Skin of body (tissue), 3 donors: ENCODE measurements at places on chromosomes 7 and 10. TPM values are rescaled to one million over a fixed set of nuclear protein-coding genes. Genes with fewer than 3 reads are reported as not detected.

Gene HOGA1
- 0.99 TPM for total RNA-seq

Gene TMEM139
- 1.1 TPM for total RNA-seq

Gene HOXA1
- 0.59 TPM for total RNA-seq

Gene ANLN
- 25.6 TPM for total RNA-seq

Gene ARHGEF35
- total RNA-seq = 10.3 TPM

Gene PCLO
- 3.8 TPM for total RNA-seq

Gene GRM3
- 0.20 TPM for total RNA-seq

Gene SLC25A40
- total RNA-seq = 19.7 TPM

Gene BTBD16
- 1.3 TPM for total RNA-seq

Gene HIPK2
- 7.7 TPM for total RNA-seq

Gene PITX3
- total RNA-seq = 0.39 TPM

Gene CRPPA
- 4.1 TPM for total RNA-seq

Gene NODAL
- total RNA-seq = not detected

Gene ANKMY2
- 23.2 TPM for total RNA-seq

Gene CCDC7
- total RNA-seq = 43.8 TPM

Gene PLAC9
- 40.2 TPM for total RNA-seq

Gene SIRT1
- 24.1 TPM for total RNA-seq

Gene FKBP6
- not detected for total RNA-seq

Gene ABCB8
- total RNA-seq = 13.2 TPM

Gene TRIM24
- 11.0 TPM for total RNA-seq

Gene SCART1
- 2.5 TPM for total RNA-seq

Gene SORCS3
- 0.39 TPM for total RNA-seq

Gene FAM25C
- total RNA-seq = not detected

Gene LIPK
- total RNA-seq = 10.6 TPM

Gene GPR26
- total RNA-seq = not detected

Gene TNRC18
- total RNA-seq = 63.4 TPM

Gene LRRC18
- total RNA-seq = 0.39 TPM
